SIG-M5 (cell line): ENCODE measurements at places on chromosomes 11 and 22.

DNA sequence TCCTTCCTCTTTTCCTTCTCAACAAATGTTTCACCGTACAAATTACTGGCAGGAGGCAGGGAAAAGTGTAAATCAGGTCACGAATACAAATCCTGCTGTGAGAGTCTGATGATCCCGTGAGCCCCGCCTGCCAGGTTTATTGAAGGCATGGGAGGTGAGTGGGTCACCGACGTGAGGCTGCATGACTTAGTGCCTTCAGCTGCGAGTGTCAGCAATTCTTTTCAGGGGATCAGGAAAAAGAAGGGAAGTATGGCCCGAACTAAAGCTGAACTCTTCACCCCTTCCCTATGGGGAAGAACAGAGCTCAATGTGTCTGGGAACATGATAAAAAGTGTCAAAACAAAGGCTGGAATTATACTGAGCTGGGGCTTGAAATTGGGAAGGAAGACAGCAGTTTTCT is 166.2 kb downstream of the OPCML start:
- no peak for DNase-seq

DNA sequence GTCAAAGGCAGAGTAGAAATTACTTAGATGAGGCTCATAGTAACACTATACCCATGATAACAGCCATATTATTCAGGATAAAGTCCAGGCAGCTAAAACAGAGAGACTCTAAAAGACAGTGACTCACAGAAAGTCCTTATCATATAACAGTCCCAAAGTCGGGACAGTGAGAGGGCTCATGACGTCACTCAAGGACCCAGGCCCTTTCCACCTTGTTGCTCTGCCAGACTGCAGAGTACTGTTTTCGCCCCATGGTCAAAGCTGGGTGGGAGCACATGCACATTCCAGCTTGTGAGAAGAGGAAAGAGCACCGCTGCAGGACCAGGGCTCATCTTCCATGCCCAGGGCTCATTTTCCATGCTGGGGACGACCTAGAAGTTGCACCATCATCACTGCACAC is 29.4 kb upstream of the NUP50 start:
- no peak for DNase-seq

GRCh38 chr11:64027651-64028397 is 7.9 kb upstream of the FLRT1 start:
- DNase-seq: no peak

DNA sequence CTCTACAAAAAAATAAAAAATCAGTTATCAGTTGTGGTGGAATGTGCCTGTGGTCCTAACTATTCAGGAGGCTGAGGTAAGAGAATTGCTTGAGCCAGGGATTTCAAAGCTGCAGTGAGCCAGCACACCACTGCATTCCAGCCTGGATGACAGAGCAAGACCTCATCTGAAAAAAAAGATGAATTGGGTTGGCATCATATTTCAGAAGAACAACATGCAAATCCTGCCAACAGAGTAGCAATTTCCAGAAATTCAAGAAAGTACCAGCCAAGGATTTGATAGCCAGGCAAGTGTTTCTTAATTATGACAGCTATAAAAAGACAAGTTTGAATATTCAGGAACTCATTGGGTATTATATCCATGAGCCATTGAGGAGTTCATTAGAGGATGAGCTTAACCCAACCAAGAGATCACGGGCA is 75.2 kb downstream of the USP47 start:
- DNase-seq: no peak

DNA sequence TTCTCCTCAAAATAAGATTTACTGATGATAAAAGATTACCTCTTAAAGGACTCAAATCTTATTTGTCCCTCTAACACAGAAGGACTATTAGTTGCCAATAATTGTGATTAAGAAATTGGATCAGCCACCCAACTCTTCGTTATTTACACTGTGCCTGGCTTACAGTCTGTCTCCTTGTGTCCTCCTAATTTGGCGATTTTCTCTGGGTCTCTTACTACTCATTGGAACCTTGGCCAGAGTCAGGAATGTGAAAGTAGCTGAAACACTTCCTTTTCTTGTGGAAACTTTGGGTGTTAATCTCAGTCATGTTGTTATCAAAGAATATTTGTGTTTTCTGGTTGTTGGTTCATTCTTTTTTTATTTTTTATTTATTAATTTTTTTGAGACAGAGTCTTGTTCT is 83.2 kb downstream of the TEAD1 start:
- no peak for DNase-seq

GRCh38 chr22:17266251-17266971 is 47.2 kb upstream of the ADA2 start:
- DNase-seq: no peak

DNA sequence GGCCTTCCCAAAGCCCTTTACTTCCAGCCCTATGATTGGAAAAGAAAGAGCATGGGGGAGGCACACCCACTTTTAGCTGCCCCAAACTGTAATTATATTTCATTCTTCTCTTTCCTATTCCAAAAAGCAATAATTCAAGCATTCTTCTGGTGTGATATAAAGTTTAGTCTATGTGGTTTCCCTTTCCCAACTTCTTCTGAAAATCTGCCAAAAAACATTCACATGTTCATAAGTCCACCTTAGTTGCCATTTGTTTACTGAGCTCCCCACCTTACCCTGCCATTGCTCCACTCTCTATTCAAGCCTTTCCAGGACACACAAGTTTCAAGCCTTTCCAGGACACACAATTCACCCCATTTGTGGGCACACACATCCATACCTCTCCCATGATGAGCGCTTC is 111.6 kb upstream of the BMAL1 start:
- no peak for DNase-seq

DNA sequence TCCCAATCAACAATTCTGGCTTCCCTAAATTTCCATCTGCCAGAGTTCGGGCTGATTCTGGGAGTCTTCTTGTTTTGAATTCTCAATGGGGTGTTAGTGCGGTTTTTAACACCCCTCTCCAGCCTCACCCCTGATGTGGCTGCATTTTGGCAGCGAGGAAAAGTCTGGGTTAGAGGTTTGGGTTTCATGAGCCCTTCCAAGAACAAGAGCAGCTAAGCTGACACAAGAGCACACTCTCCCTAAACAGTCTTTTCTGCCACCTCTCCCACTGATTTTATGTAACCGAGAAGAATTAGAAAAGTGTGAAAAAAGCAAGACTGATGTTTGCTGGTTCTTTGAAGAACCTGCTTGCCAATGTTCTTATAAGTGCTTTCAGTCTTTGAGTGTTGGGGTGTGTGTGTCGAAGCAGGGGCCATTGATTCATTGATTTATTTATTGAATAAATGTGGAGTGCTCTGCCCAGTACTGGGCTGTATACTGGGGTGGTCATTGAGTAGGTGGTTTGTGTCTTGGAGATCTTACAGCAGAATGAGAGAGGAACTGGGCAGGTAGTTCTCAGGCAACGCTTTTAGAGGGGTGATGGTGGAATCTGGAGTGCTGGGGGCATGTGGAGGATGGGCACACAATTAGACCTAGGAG is 101.5 kb downstream of the TRAF6 start:
- DNase-seq: no peak

- no peak for DNase-seq
Observed at GRCh38 chr11:14881576-14882193, 10.3 kb downstream of the CYP2R1 start.

DNA sequence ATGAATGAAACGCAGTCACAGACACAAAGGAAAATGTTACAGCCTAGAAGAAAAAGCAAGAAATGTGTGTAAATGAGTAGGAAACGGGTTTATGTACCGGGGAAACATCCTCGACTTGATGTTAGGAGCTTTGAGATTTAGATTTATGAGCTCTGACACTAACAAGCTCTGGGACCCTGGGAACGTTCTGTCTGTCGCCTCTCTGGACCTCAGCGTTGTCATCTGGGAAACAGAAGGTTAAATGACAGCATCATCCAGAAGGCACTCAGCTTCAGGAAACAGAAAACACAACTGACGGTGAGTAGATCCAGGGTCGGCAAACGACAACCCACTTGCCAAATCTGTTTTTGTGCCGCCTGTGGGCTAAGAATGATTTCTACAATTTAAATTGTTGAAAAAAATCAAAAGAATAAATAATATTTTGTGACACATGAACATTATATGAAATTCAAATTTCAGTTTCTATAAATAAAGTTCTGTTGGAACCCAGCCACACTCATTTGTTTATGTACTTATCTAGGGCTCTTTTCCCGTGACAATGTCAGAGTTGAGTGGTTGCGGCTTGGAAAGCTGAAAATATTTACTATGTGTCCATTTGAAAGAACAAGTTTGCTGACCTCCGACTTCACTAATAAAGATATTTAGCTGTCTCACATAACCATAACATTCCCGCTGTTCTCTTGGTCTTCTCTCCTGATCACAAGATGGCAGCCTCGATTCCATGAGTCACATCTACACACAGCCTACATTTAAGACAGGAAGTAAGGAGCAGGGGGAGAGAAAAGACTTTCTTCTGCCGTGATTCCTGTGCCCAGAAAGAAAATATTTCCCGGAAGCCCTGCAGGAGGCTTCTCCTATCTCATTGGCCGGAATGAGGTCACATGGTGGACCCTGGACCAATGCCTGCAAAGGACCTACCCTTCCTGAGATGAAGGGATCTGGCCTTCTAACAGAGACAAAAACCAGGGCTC is 47.1 kb upstream of the SYT13 start:
- DNase-seq: no peak

- DNase-seq: no peak
Observed at GRCh38 chr11:89293965-89294679, 116.4 kb downstream of the TYR start.

GRCh38 chr22:19970031-19970478 is 28.4 kb upstream of the TXNRD2 start:
- no peak for DNase-seq

DNA sequence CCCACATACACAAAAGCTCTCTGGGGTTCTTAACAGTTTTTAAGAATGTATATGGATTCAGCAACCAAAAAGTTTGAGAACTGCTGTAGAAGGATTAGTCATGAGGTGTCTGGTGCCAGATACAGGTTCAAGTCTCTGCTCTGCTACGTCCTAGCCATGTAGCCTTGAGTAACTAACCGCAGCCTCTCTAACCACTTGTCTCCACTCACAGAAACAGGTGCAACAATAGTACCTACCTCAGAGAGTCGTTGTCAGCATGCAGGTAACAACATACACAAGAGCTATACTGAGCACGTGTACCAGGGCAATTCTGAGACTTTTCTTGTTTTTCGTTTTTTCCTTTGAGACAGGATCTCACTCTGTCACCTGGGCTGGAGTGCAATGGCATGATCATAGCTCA is 26.9 kb downstream of the CBX7 start:
- DNase-seq: no peak

- no peak for DNase-seq
Observed at GRCh38 chr11:5242208-5242607, 7.4 kb downstream of the HBG1 start.

GRCh38 chr11:24297461-24297860 is 199.4 kb upstream of the LUZP2 start:
- no peak for DNase-seq

DNA sequence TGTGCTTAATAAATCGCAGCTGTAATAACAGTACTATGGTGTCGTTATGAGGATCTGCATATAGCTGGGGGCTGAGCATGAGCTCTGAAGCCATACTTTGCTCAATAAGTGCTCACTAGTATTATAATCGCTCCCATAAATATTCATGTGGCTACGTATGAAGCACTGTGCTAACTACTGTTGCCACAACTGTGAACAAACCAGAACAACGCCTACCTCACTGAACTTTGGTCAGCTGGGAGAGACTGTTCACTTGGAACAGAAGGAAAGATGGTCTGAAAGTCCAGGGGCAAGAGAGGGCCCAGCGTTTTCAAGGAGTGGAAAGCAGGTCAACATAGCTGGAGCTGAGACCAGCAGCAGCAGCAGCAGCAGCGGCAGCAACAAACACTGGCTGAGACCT is 141.6 kb downstream of the EFCAB6 start:
- no peak for DNase-seq

DNA sequence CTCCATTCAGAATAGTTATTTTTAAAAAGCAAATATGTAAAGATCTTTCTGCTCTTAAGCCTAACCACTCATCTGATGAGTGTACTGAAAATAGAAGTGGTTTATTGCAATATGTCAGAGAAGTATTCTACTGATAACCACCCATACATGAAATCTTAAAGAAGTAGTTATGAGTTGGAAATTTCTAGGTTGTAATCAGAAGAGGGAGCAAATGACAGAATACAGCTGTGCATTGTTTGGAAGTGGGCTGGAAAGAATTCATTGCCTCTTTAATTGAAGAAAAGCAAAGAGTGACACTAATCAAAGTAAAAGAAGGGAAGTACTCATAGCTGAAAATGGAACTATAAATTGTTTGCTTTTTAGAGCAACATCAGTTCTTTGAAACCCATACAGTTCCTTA is 39.4 kb downstream of the FDX1 start:
- DNase-seq: no peak

- DNase-seq: no peak
Observed at GRCh38 chr22:35212009-35212408, 45.3 kb upstream of the HMGXB4 start.

- DNase-seq: no peak
Observed at GRCh38 chr11:69637941-69638871, 2.8 kb upstream of the CCND1 start.

- peak; percentile 54 for DNase-seq
Observed at GRCh38 chr22:49976439-49977175, 16.0 kb downstream of the PIM3 start.

GRCh38 chr11:2383852-2384804 is 7.0 kb downstream of the CD81 start:
- no peak for DNase-seq

- DNase-seq: no peak
Observed at GRCh38 chr11:134751766-134752165, 339.7 kb upstream of the B3GAT1 start.

DNA sequence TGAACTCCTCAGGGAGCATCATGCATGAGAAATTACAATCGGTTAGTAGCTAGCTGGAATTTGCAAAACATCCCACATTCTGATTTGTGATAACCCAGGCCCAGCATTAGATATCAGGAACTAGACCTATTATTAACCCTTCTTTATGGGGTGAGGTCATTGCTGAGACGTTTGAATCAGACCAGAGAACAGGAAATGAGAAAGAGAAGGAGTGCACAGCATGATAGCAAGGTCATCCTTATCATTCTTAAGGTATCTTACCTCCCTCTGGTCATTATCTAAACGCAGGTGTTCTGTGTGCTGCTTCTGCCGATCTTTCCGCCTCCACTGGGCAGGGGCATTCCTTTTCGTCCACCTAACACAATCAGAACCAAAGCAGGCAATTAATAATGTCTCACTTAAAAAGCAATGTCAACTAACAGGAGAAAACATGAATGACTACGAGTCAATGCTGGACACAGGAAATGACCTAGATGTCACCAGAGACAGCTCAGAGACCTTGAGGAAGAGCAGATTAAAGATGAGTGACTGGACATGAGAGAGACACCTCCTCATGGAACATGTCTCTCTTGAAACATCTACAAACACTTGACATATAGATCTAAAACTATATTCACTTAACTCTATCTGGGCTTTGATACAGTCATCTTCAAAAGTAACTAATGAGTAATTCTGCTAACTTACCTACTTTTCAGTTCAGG is 78.3 kb upstream of the SCUBE2 start:
- no peak for DNase-seq

GRCh38 chr22:48706934-48707762 is 1120.5 kb downstream of the BRD1 start:
- DNase-seq: no peak

DNA sequence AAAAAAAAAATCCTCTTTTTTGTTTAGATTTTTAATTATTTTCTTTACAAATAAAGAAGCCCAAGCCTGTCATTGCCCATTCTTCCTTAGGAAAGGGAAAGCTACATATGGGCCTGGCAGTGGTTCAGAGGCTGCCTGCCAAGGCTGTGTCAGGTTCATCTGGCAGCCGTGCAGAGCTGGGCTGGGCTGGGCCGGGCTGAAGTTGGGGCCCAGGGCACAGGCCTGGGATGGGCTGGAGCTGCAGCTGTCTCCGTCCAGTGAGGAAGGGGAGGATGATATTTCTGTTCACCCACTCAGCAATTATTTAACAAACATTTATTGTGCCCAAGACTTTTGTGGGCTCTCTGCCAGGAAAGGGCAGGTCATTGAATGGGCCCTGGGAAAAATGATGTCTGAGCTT is 4.6 kb downstream of the PRR5L start:
- DNase-seq: no peak
